Mucosa of gallbladder (tissue), 1 donor: ENCODE measurements at places on chromosomes 7 and 10. TPM values are rescaled to one million over a fixed set of nuclear protein-coding genes. Genes with fewer than 3 reads are reported as not detected.
A peak's percentile ranks its signal among the peaks of the same experiment; 100 is the strongest.

DNA sequence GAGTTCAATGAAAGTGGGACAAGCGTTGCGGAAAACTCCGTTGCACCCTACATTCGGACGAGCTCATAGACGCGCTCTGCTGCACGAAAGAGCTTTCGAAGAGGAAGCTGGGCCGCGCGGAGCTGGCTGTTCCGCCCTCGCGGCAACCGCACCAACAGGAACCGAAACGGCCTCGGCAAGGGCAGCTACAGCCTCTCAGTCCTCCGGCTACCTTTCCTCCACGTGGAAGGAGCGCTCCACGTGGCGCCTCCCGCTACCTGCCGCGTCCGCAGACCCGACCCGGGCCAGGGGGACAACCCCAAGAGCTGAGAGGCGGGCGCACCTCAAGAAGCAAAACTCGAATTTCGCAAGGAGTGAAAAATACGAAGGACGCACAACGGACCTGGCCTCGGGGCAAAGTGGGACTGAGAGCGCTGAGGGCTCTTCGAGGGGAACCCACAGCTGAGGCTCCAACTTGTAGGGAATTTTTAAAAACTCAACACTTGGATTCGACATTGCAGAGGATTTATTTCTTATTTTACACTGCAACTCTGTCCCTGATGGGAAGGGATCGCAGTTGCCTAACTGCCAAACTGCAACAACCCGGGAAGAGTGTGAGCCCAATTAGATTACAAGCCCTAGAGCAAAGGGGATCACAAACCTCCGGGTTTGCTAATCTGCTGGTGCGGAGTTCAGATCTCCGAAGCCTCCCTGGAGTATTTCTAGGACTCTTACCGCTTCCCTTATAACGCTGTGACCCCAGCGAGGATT is 1.4 kb downstream of the HPSE2 start:
- peak; percentile 52 for DNase-seq

GRCh38 chr10:15504101-15504840 is 133.2 kb upstream of the FAM171A1 start:
- no peak for DNase-seq

DNA sequence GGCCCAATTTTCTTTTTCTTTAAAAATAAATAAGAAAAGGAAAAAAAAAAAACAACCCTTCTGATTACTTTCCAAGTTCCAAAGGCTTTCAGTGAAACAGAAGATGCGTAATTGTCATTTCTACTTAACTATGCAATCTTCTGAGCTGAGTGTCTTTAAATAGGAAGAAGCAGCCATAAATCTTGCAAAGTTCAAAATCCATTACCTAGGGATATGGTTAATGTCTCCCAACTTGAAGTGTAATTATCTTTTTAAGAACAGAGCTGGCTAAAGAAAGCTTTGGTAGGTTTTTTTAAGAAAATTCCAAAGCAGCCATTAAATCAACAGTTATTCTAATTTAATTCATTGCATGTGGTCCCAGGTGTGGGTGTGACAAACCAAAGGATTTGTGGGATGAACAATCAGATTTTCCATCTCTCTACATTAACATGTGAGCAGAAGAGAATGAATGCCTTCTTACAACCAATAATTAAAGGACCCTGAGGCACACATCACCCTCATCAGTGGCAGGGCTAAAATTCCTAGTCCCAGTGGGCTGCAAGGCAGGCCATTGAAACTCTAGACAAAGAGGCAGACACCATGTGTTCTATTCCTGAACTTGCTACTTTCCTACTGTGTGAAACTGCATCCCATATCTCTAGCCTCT is 419.2 kb downstream of the REEP3 start:
- DNase-seq: no peak

GRCh38 chr10:22570234-22570633 is 144.1 kb downstream of the PIP4K2A start:
- DNase-seq: no peak

DNA sequence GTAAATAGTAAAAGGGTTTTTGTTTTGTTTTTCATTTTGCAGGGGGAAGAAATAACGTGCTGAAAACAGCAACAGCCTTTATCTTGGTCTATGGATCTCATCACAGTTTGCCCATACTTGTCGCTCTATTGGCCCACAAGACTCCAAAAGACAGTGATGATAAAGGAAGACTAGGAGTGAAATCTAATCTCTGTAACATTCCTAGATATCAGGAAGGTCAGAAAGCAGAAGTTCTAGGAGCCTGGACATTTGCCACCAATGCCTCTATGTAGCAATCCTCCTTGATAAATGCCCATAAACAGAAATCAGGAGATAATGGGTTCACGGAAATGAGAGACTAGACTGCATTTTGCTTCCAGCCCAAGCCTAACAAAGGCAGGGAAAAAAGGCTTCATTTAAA is 8.9 kb downstream of the CUBN start:
- no peak for DNase-seq

DNA sequence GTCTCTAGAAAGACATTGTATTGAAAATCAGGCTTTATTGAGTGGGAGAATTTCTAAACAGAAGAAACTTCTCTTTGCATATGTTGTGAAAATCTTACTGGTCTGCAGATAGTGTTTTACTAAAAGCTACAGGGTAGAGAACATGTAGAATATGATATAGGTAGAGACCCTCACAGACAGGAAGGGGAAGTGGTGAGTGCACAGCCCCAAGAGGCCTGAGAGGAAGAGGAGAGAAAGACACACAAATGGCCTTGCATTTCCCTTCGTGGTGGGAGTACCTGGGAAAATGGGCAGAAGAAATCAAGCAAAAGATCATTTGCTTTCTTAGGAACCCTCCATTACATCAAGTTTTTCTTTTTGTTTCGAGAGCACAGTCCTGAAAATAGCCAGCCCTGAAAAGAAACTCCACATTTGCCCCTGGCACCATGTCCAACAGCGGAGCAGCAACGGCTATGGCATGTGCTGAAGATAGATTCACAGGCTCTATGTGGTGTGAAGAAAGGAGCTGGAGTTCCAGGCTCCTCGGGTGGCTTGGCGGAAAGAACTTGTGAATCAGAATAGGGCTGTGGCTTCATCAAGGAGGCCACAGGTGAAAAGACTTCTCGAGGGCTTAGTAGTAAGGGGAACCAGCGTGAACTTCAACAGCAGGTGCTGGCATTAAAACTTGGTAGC is 143.5 kb downstream of the CALCR start:
- no peak for DNase-seq

DNA sequence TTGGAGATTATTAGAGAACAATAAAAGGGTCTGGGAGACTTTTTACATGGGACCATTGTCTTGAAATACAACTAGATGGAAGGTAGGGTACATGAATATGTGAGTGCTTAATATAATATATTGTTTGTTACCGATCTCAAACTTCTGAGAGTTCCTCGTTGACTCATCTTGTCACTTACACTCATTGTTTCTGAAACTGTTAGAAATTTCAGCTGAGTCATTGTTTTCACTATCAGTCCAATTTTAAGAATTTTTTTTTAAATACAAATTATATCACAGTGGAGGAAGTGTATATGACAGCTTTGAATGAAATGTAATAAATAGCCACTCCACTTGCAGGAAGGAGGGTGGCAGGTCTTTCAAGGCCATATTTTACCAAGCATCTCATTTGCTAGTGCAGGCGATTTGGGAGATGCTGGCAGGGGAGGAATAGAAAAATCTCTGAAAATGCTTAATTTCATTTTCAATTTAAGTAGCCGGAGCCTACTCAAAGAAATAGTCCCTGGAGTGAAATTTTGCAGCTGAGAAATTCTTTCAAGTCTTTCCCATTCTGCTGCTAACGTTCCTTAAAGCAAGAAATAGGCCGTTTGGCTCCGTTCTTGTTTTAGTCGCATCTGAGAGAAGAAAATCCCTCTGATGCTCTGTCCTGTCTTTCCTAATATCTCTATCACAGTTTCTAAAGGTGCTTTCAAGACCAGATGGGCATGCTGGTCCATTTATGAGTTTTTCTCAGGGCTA is 1404.2 kb upstream of the CELF2 start:
- no peak for DNase-seq

DNA sequence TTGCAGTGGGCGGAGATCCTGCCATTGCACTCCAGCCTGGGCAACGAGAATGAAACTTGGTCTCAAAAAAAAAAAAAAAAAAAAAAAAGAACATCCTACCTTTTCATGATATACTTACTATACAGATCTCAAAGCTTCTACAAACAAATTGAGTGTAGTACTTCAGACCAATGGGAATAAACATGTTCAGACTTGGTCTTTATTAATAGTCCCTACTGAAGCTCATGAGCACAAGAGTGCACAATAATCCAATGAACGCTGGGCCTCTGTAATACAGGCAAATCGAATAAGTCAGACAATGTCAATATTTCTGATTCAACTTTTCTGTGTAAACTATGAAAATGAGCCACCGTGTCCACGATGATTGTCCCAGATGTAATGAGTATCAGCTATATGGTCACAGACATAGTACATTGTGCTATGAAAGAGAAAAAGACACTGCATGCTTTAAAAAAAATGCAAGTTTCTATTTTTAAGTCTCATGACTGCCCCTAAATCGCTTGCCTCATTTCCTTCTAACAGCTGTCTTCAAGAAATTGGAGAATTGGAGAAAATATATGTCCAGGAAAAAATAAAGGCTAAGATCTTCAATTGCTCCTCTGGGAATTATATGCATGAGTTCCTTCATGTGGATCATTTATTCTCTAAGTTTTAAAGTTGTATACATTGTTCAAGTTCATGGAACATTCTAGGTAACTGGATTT is 64.0 kb upstream of the CTTNBP2 start:
- no peak for DNase-seq

The ZNF239 gene
- total RNA-seq: 3.3 TPM

The LRRN3 gene
- 0.81 TPM for total RNA-seq

The SPDYE8 gene
- not detected for total RNA-seq

The NPC1L1 gene
- total RNA-seq: 61.3 TPM

The EPO gene
- total RNA-seq: not detected
